Stimulated activated CD8-positive, alpha-beta memory T cell treated with anti-CD3 and anti-CD28 coated beads, Interleukin-15, amount 100 ng/mL, for 1 hour (primary cell): ENCODE measurements at places on chromosomes 11 and 22.

DNA sequence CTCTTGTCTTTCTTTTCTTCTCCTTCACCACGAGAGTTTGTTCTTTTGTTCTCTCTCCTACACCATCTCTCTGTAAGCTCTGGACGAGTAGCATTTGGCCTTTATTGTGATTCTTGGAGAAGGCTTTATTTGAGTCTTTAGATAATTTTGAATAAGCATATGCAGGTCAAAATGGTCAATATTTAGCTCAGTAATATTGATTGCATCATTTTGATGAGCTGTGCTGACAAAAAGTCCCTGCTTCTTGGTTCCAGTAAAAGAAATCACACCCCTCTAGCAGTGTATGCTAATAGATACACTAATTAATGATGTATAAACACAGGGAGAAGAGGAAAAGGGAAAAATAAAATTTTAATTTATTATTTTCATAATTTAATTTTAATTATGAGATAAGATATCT lies 25.8 kb upstream of the MUC15 start:
- no peak for DNase-seq

DNA sequence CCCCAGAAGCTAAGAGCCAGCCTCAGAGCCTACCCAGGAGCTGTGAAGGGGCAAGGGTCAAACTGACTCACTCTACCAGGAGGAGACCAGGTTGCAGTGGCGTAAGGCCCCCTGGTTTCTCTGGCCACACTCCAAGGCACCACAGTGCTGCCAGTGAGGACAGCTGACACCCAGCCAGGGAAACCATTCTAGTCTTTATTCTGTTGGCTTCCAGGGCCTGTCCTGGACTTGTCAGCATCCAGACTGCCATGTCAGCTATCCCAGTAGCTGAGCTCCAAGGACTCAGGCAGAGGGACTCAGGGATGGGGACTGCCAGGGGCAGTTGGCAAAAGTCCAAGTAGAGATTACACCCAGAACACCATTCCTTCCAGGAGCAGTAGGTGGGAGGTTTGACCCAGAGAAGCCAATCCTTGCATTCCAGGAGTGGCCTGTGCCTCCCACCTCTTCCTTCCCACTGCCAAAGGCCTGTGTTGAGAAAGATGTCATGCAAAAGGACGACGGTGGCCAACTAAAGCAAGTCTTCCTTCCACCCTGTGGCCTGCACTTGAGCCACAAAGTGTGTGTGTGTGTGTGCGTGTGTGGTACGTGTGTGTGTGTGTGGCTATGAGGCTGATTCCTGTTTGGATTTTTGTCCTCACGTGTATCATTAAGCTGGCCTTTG lies 3.6 kb upstream of the MAPK8IP1 start:
- DNase-seq = no peak

DNA sequence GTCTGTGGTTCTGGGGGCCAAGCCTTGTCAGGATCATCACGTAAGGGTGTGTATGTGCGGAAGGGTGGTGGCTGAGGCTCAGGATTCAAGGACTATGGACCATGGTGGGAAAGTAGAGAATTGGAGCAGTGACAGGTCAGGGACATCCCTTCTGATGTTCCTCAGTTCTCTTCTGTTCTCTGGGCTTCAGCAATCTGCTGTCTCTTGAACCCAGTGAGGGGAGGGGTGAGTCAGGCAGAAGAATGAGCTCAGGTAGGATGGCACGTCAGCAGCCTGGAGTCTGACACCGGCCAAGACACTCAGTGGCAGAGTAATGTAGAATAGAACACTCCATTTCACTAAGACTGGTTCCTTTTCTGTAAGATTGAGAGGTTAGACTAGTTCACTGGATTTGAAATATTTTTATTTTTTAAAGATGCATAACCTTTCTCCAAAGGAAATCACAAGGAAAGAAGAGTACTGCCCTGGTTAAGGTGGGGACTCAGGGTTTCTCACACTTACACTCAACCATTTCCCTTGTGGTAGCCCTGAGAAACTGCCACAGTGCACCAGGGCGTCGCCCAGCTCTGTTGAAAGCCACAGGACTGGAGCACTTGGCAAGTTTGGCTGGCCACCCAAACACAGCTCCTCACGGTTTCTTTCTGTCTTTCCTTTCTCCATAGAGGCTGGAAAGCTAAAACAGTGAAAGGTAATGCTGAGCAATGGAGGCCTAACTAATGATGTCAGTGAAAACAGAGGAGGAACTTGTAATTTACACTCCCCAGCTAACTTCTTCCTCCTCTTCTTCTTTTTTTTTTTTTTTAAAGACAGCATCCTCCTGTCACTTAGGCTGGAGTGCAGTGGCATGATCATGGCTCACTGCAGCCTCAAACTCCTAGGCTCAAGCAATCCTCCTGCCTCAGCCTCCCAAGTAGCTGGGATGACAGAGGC lies 23.1 kb upstream of the MICAL2 start:
- no peak for DNase-seq

DNA sequence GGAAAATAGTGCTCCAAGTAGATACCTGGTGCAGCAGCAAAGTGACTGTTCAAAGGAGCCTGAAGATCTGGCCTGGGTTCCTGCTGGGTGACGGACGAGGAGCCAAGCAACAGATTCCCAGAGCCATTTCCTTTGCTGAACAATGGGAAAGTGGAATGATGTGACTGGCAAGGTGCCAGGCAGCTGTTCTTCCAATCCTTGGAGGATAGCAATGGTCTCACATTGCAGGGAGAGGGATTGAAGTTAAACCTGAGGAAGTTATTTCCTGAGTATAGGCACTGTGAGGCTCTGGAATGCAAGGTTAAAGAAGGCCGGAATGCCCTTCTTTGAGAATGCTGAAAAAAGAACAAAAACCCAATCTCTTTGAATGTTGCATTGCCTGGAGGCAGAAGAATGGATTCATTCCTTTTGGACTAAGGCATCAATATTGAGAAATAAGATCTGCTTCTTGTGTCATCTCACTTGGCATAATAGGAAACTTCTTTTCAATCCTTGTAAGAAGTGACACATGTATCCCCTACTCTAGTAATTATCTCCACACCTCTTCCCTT lies 223.8 kb downstream of the BLID start:
- no peak for DNase-seq

DNA sequence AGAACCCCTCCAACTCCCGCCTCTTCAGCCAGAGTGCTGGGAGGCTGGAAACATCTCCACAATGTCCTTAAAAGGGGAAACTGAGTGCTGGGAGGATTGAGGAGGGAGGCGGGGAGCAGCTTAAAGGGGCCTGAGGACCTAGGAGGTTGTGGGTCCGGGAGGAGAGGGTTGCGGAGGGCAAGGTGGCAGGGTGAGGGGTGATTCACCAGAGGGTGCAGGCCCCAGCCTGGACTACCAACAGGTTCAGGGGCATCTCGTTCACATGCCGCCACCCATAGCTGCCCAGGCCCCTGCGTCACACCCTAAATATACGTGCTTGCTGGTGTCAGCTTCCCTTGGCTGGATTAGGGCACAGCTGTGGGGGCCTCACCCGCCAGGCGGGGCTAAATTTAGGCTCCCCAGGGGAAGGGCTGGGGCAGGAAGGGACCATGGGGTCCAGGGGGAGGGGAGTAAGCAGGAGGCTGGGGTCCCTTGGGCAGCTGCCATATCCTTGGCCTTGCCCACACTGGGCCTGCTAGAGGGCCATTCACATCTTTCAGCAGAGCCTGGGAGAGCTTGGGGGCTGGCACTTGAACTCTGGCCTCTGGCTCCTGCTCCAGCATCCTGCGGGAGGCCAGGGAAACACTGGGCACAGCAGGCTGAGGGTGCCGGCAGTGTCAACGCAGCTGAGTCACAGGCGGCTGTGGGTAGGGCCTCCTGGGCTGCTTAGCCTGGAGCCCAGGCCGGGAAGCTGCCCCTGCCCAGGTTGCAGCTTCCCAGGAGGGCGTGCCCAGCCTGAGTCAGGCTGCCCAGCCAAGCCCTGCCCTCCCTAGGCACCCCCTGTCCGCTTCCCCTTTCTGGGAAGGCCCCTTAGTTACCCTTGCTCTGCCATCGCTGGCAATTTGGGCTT lies 1.3 kb downstream of the EHBP1L1 start:
- no peak for DNase-seq
